Stimulated activated CD4-positive, alpha-beta T cell treated with anti-CD3 and anti-CD28 coated beads, Interleukin-1b, Interleukin-23, amount 100 ng/mL, for 1 hour (primary cell): ENCODE measurements at places on chromosomes 16 and 17.

DNA sequence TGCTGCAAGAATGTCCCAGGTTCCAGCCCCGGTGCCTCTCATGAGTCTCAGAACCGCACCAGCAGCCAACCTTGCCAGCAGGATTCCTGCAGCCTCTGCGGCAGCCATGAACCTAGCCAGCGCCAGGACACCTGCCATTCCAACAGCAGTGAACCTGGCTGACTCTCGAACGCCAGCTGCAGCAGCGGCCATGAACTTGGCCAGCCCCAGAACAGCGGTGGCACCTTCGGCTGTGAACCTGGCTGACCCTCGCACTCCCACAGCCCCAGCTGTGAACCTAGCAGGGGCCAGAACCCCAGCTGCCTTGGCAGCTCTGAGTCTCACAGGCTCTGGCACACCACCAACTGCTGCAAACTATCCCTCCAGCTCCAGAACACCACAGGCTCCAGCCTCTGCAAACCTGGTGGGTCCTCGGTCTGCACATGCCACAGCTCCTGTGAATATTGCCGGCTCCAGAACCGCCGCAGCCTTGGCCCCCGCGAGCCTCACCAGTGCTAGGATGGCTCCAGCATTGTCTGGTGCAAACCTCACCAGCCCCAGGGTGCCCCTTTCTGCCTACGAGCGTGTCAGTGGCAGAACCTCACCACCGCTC lies 9.8 kb downstream of the ELOB start:
- DNase-seq: no peak

DNA sequence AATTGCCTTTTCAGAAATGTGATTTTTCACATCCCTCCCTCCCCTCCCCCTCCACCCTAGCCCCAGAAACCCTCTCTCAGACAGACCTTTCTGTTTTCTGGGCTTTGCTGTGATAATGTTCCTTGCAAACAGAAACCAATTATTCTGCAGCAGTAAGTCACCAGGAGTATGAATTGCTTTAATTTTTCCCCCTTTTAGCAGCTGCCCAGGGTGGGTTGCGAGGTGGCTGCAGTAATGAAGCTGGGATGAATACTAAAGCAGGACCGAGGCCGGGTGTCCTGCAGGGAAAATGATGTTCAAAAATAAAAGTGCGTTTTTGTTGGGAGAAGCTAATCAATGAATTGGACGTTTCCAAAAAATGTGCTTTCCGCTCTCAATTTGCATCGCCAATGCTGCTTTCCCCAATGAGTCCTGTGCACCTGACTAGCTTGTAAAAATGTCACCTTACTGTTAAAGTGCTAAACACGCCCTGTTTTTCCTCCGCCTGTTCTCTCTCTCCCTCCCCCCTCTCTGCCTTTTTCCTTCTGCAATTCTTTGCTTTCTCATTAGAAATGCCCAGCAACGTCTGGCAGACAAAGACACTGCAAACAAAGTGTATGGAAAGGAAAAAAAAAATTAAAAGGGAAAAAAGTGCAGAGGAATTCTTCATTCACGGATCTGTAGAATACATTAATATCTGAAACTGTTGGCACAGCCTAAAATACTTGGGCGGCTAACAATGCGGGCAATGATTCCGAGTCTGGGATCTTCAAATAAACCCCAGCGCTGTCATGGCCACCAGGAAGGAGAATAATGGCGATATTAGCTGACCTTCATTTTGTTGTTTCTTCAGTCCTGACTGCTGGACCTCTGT lies 244.1 kb downstream of the STX8 start:
- DNase-seq: no peak

GRCh38 chr16:57956924-57957672 lies 13.8 kb downstream of the CNGB1 start:
- DNase-seq: no peak

DNA sequence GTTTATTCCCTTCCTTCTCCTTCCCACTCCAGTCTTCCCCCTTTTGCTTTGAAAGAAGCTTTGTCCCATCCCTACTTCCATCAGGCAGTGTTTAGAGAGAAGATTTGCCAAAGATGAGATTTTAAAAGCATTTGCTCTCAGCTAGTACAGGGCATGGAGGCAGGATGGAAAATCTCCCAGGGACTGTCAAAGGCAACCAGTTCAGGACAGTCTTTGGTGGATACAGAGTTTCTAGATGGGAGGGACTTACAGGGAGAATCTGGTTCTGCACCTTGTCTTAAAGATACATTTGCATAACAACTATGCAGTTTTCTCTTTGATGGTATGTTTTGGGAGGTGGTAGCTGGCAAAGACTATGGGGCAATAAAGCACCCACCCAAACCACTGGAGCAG lies 26.2 kb downstream of the CHD9 start:
- DNase-seq: no peak

GRCh38 chr16:69131839-69132423 lies 457 bp downstream of the CHTF8 start:
- peak; percentile 22 for DNase-seq

GRCh38 chr17:3762922-3763776 lies 37.8 kb downstream of the ITGAE start:
- DNase-seq: no peak

- DNase-seq: no peak
Observed at GRCh38 chr17:7262192-7262934, at the start of gene CLDN7. CLDN7 (minus strand) TSS chr17:7262478; CDS start chr17:7262043, 435 bp downstream.
